ENCODE measurements at places on chromosomes 2 and 18.

GRCh38 chr18:32773382-32773712, 524 bp upstream of the KLHL14 start:
- no peak for DNase-seq

DNA sequence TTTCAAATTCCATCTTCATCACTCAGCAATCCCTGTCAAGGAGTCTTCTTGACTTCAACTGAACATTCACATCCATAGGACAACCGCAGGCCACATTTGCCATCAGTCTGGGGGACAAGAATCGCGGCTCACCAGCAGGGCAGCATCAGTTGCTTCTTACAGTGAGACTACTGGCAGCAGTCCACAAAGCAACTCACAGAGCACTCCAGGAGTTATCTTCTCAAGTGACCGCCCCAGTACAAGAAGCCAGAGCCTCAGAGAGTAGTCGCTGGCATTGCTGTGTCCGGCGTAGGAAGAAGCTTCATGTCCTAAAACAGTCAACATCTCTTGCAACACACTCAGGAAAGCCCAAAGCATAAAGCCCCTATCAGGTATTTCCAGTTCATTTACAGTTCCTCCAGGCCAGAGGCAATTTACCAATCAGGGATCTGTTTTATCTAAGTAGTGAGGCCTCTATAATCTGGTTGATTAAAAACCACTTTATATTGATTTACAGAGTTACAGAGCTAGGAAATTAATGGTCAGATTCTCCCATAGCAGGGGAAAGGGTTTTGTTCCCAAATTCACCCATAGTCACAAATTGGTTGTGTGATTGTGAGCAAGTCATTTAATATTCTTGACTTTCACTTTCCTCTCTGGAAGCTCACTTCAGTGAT, 177.3 kb downstream of the NBAS start:
- DNase-seq, result no peak

DNA sequence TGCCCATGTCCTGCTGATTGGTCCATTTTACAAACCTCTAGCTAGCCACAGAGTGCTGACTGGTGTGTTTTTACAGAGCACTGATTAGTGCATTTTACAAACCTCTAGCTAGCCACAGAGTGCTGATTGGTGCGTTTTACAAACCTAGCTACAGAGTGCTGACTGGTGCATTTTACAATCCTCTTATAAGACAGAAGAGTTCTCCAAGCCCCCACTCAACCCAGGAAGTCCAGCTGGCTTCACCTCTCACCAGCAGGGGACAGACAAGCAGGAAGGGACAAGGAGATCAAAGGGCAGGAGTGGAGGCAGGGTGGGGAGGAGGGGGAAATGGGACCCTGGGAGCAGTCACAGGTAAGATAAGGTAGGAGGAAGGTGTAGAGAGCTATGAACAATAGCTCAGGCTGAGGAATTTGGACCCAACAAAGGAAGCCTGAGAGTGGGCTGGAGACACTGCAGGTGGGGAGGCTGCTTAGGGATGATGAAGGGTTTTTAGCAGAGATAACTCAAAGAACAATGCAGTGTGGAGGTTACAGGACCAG, 37.1 kb downstream of the SH2D6 start:
- no peak for DNase-seq

GRCh38 chr2:176078541-176079284, 5.0 kb downstream of the EVX2 start:
- DNase-seq, result no peak

- DNase-seq, result no peak
These were observed 157.9 kb downstream of the PXDN start for GRCh38 chr2:1586251-1586922.

DNA sequence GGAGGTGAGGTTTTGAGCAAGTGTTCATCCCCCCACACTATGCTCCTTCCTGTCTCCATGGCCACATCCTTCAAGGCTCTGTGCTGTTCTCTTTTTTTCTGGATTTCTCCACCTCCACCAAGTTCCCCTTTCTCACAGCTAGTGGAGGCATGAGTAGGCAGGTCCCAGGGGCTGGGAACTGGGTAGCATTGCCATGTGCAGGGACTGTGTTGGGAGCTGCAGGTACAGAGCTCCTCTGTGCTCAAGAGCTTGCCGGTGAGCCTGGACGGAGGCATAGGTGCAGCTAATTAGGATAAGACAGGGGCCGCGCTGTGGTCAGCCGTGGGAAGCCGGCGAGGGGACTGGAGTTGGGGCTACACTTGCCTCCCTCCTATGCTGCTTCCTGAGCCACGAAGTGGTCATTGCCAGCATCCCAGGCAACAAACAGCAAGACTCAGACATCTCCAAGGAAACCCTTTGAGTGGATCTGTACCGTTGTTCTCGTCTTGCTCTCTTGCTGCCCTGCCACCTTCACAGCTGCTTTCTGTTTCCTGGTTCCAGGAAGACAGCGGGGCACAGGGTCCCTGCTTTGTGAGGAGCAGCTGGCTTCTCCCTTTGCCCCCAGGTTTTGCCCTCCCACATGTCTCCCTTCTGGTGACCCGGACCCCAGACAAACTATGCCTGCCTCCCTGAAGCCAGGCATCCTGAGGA, 36.9 kb downstream of the ATOH8 start:
- DNase-seq, result peak; percentile 82

- no peak for DNase-seq
These were observed 105.4 kb downstream of the ACOXL start for GRCh38 chr2:110837446-110838409.

- no peak for DNase-seq
These were observed 172.8 kb downstream of the GLI2 start for GRCh38 chr2:120908314-120908975.

DNA sequence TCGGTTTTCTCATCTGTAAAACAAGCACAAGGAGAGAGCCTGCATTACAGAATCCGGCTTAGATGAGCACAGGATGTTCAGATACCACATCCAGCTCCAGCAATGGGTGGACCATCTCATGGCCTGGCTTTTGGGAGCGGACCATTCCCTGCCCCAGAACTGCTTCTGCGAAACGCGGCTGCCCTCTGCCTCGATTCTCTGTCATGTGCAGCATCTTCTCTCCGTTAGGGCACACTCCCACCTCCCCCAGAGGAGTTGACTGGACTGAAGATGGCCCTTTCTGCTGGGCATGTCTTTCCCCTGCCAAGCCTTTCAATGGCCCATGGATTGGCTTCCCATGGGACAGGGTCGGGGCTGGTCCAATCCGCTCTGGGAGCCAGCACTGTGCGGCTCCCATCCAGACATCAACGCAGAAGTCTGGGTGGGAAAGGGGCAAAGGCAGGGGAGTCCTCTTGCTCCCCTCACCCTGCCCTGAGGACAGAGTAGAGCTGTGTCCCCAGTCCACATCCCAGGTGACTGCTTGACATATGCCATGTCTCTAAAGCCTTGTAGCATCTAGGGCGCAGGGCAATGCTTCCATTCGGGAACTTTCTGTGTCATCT, 14.3 kb upstream of the FAHD2A start:
- no peak for DNase-seq

DNA sequence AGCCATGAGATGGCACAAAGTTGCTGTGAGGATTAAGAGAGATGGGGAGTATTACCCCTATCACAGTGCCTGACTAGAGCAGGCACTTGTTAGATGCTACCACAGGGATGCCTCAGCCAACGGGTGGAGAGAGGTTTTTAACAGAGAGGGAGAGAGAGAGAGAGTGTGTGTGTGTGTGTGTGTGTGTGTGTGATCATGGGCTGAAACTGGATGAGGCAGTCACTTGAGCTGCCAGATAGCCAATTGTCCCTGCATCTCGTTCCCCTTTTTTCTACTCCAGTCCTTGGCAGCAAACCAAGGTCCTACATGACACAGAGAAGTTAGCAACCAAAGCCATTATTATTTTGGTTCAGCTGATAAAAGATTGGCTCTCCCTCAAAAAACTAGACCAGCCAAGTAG, 3.0 kb downstream of the CD8A start:
- DNase-seq, result peak; percentile 85

GRCh38 chr2:174939046-174939445, 66.1 kb downstream of the CHN1 start:
- no peak for DNase-seq

DNA sequence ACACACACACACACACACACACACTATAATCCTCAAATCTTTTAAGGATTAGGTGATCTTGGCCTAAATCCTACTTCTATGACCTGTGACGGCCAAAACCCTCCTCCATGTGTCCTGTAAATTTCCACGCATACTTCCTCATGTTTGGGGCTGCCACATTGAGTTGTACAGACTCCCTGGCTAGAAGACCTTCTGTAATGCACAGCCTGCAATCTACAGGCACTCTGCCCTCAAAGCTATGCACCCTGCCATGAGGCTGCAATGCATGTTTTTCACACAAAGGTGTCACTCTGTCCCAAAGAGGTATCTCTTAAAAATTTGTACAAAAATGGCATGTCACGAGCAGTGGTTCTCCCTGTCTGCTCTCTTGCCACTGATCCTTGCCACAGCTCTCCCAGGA, 26.4 kb upstream of the B4GALT6 start:
- DNase-seq, result peak; percentile 16

DNA sequence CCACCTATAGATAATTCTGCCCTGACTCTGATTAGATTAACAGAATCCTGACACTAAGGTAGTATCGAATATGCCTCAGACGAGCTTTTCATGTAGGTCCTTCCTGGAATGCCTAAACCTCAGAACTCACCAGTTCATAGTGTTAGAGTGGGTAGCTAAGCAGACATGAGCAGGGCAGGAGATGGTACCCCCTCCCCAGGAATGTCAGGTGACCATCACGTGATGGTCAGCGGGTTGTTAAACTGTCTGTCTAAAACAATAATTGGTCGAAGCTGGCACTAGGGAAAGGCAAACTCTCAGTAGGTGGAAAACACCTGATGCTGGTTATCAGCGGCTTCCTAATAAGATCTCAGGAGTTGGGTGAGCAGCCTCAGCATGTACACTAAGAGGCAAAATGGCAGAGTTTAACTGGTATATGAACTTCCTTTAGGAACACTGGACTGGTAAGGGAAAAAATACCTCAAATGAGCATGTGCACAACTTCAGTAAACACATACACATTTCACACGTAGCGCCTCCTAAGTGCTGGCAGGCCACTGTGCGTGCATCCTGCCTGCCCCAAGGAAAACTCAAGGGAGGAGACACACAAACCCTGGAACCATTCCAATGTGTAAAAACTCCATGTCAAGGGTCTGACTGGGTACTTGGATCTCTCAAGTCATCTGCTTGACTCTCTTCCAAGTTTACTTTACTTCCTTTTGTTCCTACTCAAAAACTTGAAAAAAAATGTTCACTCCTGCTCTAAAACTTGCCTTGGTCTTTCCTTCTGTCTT, 339.5 kb downstream of the GULP1 start:
- no peak for DNase-seq

GRCh38 chr2:8644605-8645175, 37.2 kb upstream of the ID2 start:
- DNase-seq, result peak; percentile 92

- DNase-seq, result no peak
These were observed 33.7 kb upstream of the LBH start for GRCh38 chr2:30197570-30198192.

GRCh38 chr2:11659115-11659475, 10.9 kb downstream of the NTSR2 start:
- DNase-seq, result no peak

GRCh38 chr2:132372276-132372675, 44.3 kb upstream of the GPR39 start:
- peak; percentile 79 for DNase-seq

- no peak for DNase-seq
These were observed 71.7 kb downstream of the GALNT14 start for GRCh38 chr2:31066551-31066950.

- no peak for DNase-seq
These were observed 36.5 kb downstream of the MC2R start for GRCh38 chr18:13878857-13879256.

- no peak for DNase-seq
These were observed 242.1 kb downstream of the GLI2 start for GRCh38 chr2:120977582-120978358.

DNA sequence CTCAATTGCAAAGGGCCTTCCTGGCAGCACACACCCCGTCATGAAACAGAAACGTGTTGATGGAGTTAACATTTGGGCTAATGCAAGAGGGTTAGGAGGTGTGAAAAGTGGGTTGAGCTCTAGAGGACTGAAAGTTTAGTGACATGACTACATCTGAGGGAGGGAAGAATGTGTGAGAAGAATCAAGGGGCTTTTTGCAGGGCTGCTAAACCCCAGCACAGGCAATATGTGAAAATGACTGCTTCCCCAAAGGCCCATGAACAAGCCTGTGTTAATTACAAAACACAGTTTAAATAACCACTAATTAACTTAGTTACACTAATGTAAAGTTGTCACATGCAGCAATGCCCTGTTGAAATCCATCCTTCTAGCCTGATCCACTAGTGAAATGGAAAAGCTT, 63.4 kb upstream of the PEX13 start:
- no peak for DNase-seq
